ENCODE measurements at places on chromosomes 1 and 21.

DNA sequence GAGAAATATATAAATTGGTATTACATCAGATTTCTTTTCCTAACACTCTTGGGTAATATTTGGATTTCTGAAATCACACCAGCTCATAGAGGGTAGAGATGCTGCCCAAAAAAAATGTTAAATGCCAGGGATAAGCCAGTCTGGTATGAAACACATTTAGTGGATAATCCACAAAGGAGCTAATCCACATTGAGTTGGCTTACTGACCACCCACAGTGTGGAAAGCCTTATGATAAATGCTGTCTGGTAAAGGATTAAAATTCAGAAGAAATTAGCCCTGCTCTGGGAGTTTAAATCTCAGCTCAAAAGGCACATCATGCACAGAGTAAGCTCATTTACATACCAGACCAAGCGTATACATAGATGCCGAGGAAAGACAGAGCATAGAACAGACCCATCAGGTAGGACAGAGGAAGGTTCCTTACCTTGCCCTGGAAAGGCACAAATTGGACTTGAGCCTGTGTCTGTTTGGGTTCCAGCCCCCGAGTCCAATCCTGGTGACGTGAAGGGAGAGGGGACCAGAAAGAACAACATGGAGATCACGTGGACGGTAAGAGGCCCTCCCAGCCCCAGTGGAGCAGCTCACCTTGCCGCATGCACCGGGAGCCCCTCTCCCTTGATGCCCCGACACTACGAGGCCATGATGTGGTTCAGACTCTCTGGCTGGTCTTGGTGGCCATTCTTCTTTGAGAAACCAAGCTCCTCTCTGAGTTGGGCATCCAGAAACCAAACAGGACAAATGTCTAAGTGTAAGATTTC lies 62.9 kb upstream of the CNTN2 start:
- DNase-seq = no peak

DNA sequence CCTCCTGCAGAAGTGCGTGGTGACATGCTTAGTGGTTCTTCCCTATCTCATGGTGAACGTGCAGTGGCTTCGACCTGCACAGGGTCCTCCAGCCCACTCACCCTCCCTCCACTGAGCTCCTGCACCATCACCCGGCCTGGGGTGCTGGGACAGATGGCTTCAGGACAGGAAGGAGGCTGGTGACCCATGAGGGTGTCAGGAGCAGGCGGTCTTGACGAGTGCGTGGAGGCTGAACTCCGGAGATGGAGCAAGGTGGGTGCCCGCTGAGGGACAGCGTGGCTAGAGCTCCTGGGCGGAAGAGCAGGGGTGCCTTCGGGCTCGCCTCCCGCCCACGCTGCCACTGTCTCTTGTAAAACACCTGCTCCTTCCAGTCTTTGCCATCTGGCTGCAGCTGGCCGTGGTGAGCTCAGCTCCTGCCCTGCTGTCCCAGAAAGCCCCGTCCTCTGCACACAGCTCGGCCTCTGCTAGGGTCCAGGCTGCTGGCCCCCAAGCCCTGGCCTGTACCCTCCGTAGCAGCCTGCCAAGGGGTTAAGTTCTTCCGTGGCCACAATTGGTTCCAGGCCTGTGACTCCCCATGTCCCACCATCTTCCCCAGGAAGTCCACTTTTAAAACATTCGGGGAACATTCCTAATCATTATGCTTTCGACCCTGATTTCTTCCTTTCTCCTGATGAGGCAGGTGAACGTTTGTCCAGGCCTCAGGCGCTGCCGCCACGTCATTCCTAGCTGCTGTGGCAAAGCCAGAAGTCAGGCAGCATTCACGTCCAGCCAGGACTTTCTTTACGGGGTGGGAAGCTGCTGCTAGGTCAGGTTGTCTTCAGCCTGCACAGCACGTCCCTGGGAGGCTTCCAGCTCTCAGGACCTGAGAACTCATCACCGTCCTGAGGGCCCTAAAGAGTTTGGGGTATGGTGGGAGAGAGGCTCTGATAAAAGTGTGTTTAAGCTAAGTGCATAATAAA lies 8.1 kb downstream of the KRTAP10-1 start:
- no peak for DNase-seq

- DNase-seq = no peak
Measured at GRCh38 chr1:21244986-21245687, 45.1 kb downstream of the ECE1 start.

DNA sequence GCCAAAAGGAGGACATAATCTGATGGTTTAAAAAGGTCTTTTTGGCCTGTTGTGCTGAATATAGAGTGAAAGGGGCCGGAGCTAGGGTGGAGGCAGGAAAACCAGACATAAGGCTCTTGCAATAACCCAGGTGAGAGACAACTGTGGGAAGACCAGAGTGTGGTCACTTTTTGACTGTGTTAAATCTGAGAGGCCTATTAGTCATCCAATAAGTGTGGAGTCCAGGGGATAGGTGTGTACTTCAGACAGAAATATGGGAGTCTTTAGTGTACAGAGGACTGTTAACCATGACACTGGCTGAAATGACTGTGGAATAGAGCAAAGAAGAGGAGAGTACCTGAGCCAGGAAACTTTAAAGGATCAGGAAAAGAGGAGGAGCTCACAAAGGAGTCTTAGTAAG lies 89.3 kb downstream of the VAV3 start:
- DNase-seq = no peak

GRCh38 chr1:34452451-34452850 lies 275.7 kb downstream of the C1orf94 start:
- DNase-seq = no peak

- DNase-seq = no peak
Measured at GRCh38 chr1:187646536-187647107, 817.9 kb downstream of the PLA2G4A start.

DNA sequence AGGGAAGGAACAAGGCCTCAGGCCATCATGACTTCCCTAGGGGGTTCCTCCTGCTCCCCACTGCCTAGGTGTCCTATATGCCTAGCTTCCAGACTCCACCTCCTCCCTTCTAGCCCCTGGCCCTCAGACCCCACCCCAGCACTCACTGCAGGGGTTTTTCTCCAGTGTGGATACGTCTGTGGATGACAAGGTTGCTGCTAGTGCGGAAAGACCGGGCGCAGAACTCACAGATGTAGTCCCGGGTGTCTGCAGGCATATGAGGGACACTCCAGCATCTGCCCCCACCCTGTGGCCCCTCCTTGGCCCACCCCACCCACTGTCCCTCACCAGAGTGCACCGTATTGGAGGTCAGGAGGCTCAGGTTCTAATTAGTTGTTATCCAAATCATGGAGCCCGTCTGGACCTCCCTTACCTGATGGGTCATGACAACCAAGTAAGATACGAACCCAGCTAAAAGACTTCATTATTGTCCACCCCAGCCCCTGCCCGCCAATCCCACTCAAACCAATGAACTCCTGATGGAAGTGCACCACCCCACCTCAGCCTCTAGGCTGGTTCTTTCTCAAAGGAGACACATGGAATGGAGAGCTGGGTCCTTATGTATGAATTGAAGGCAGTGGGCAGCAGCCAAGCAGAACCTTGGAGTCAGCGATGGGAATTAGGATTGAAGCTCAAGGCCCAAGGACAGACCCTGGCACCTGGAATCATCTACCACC lies 8.2 kb downstream of the ZNF692 start:
- DNase-seq = no peak

- DNase-seq = no peak
Measured at GRCh38 chr1:47650205-47650604, 212.4 kb downstream of the FOXD2 start.

DNA sequence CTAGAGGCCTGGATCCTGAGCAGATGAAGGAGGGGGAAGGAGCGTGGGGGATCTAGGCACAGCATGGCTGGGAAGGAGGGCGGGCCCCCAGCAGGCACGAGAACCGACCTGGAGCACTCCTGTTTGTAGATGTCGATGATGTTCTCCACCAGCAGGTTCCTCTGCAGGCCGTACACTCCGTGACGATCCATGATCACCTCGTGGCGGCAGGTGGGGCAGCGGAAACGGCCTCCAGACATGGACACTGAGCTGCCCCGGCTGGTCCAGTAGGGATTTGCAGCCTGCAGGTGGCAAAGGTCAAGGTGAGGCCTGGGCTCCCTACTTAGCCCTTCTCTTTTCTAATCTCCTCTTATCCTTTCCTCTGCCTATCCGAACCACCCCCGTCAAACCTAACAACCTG lies 1.3 kb downstream of the TRIM63 start:
- DNase-seq = no peak

DNA sequence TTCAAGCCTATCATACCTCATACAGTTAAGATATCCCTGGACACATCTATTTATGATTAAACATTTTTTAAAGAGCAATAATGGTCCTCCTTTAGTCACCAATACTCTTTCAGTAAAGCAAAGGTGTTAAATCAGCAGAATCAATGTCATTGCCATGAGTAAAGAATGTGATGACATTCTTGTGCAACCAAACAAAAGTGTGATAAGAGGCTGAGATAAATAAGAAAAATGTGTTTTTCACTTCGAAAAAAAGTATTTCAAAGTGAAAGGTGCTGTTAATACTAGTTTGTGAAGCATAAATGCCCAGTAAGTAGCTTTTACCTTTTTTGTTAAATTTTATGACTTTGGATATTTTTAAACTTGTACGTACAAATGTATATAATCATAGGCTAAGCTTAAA lies 8.4 kb downstream of the SLC44A5 start:
- no peak for DNase-seq

- DNase-seq = no peak
Measured at GRCh38 chr1:205052690-205053089, 9.7 kb downstream of the CNTN2 start.

DNA sequence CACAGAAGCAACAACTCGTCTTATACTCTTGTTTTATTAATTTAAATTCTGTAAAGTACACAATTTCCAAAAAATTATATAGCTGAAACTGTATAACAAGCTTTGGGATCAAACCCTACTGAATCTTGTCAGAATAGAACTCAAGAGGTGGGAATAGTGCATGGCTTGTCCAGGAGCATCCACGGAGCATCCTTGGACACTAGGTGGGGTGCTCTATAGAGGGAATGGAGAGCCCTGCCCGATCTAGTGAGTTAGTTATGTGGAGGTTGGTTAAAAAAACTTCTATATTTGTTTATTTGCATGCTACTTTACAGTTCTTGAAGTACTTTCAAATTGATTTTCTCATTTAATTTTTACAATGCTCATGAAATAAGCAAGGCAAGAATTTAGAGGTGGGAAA lies 28.3 kb downstream of the ROR1 start:
- no peak for DNase-seq

GRCh38 chr1:208449951-208450350 lies 205.8 kb upstream of the PLXNA2 start:
- no peak for DNase-seq

DNA sequence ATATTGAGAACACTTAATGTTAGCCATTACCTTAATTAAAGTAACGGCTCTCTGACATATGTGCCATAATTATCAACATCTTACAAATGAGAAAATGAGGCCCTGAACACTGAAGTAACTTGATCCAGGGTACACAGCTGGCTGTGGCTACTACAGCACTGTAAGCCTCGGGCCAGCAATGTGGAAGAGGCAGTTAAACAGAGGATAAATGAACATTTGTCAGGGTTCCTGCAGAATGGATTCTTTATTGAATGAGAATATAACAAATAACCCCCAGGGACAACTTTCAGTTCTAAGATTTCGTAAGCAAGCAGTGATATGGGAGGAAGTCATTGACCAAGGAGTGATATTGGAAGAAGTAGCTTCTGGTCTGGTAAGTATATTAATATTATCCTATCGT lies 70.5 kb upstream of the SCYL3 start:
- no peak for DNase-seq

DNA sequence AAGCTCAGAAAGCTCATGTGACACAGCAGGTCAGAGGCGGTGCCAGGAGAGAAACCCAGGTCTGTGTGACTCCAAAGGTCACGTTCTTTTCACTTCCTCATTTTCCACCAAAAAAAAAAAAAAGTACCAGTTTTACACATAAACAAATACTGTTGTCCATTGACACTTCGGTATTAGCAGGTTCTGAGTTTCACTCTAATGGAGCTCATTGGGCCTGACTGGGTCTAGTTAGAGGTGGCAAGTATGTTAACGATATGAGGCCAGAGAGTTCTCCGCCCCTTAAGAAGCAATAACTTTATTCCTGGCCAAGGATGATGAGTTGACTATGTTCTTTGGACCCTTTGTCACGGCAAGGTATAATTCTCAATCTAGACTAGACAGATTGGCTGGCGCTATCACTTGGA lies 30.0 kb upstream of the SDE2 start:
- no peak for DNase-seq

GRCh38 chr1:169105434-169106094 lies 926 bp upstream of the ATP1B1 start:
- DNase-seq = no peak

GRCh38 chr1:32724678-32725614 lies 22.4 kb upstream of the SYNC start:
- DNase-seq = peak; percentile 22

DNA sequence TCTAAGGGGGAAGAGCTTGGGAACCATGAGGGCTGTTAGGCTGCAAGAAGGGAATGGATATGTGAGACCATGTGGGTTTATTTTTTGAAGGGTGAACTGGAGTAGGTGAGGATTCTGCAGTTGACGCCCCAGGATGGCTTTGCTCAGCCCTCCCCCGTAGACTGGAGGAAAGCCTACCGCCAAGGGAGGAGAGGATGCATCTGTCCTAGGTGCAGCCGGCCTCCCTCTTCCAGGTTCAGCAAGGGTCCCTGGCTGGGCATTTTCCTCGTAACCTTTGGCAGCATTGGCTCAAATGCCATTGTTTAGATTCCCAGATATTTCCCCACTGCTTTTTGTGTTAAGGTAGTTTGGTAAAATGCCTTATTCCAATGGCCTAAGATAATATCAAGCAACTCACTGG lies 16.6 kb downstream of the TFF3 start:
- no peak for DNase-seq

- DNase-seq = no peak
Measured at GRCh38 chr1:196887515-196888239, at the start of gene CFHR4. CFHR4 (plus strand) TSS chr1:196888052; CDS start chr1:196888151, 99 bp downstream.

DNA sequence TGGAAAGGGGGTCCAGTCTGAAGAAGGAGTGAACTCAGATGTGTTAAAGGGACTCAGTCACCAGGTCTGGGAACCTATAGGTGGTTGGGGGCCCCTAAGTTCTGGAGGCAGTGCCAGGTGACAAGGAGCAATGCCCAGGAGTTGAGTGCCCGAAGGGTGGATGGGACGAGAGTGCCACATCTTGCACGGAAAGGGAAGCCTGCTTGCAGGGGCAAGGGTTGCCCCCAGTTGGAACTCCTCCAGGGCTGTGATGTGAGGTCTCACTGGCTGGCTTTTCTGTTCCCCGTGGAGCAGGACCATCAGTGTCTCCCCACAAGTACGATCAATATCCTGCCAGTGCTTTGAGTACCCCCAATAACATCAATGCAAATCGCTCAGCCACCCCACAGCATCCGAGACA lies 107.3 kb downstream of the TOMM20 start:
- DNase-seq = no peak

DNA sequence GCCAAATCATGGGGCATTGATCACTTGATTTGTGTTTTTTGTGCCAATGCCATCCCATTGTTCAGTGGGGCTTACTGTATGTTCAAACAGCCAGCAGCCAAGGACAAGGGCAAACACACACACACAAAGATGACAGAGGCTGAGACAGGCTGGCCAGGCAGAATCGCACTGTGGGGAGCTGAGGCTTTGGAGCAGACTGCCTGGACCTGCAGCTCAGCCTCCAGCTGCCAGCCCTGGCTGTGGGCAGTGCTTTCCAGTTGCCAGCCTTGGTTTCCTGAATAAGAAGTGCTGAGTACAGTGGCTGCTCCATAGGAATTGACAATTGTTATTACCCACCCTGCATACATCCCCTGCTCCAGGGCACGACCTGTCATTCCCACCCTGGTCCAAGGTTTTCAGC lies 16.9 kb upstream of the PCP4 start:
- no peak for DNase-seq

GRCh38 chr1:110548381-110548780 lies 29.4 kb upstream of the KCNA10 start:
- DNase-seq = no peak
